ENCODE measurements at places on chromosomes 11 and 22.

DNA sequence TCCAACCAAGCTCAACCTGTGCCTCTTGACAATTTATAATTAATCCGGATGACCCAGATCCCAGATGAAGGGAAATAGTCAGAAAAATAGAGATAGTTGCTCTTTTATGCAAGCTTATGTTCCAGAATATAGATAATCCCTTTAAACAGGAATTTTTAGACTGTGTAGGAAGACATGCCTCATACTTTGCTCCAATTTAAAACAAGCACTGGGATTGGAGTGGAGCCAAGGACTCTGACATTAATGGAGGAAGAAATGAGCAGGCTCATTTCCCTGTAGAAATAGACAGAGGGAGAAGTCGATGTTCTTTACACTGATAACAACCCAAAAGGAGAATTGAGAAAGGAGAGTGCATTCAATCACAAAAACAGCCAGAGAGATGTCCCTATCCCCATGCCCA lies 70.1 kb upstream of the LRRC55 start:
- H3K27ac ChIP-seq: no peak overlapping the region
- H3K4me1 ChIP-seq: no peaks in the 10 kb centered on the region
- H3K36me3 ChIP-seq: no peaks in the 10 kb centered on the region
- H3K4me3 ChIP-seq: no peak overlapping the region
- peaks cover 3% of the 10 kb centered on the region for H3K27me3 ChIP-seq

DNA sequence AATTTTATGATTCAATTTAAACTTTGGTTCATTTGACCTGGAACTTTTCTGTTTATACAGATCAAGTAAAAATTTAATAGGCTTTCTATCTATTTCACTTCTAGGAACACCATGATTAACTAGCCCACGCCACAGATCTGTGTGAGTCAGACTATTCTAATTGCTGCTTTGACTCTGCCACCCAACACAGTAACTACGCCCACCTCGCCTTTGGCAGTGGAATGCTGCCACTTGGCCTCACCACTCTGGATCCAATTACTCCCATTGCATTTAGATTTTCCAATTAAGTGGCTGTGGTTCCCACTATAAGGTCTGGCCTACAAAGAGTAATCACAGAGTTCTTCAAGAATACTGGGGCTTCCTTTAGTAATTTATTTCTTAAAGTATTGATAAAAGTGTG lies 46.6 kb upstream of the LIN7C start:
- no peaks in the 10 kb centered on the region for H3K4me1 ChIP-seq
- no peaks in the 10 kb centered on the region for H3K27me3 ChIP-seq
- H3K36me3 ChIP-seq: peaks cover 2% of the 10 kb centered on the region
- no peak for DNase-seq

DNA sequence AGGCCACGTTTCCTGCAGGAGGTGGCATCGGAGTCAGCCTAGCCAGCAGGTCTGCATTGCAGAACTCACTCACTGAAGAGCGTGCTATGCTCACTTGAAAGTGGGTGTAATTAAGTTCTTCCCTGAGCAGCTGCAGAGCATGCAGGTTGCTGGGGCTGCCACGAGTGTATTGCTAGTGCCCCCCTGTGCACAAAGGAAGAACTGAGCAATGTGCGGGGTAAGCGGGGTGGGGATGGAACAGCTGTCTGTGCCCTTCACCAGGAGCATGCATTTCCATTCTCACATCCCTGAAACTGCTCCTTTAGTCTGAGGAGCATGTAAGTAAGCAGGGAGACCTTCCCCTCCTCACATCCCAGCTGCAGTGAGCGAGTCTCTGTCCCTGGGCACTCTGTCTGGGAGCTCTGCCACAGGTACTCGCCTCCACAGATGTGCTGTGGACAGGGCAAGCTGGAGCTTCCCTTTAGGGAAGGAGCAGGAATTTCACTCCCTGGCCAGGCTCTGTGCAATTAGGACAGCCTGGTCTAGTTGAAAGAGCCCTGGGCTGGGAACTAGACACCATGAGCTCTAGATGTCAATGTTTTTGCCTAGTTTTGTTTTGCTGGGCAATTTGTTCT lies 1031.8 kb downstream of the NTM start:
- H3K27ac ChIP-seq: no peak overlapping the region
- H3K4me1 ChIP-seq: no peaks in the 10 kb centered on the region
- H3K4me3 ChIP-seq: no peak overlapping the region

DNA sequence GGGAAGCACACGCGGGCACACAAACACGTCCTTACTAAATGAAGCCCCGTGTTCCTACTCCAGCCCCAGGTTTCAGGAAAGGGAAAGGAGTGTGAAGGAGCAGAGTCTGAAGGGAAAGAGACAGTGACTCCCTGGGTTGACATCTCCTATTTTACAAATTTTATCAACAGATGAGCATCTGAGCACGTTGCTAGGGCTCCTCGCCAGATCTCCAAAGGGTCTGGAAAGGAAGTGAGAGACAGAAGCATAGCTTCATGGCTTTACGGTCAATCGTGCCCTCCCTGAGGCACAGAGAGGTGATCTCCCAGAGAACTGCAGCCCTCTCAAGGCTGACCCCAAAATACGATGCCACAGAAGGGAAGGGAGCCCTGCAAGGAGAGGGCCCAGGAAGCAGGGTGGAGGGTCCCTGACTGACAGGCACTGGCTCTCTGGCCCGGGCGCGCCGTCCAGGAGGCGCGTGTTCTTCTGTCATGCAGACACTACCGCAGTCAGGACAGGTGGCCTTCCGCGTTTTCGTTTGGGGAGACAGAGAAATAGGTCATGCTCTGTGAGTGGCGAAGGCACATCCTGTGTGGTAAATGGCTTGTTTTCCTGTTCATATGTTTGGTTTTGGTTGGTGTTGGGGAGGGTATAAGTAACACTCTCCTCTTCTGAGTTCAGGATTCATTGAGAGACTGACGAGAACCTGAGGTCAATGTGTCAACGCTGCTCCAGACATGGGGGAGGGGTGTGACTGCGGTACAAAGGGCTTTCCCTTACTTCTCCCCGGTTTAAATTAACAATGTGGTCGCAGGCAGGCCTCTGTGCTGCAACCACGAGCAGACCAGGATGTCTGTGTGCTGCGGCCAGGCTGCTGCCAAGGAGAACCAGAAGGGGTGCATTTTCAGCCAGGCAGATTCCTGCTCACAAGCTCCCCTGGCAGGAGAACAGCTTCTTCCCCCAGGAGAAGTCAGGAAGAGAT lies 813.3 kb downstream of the OPCML start:
- H3K4me1 ChIP-seq: peaks cover 28% of the 10 kb centered on the region
- peak; percentile 46 for DNase-seq
- H3K27ac ChIP-seq: peak overlapping the region; percentile 17
- H3K4me3 ChIP-seq: peak overlapping the region; percentile 18

DNA sequence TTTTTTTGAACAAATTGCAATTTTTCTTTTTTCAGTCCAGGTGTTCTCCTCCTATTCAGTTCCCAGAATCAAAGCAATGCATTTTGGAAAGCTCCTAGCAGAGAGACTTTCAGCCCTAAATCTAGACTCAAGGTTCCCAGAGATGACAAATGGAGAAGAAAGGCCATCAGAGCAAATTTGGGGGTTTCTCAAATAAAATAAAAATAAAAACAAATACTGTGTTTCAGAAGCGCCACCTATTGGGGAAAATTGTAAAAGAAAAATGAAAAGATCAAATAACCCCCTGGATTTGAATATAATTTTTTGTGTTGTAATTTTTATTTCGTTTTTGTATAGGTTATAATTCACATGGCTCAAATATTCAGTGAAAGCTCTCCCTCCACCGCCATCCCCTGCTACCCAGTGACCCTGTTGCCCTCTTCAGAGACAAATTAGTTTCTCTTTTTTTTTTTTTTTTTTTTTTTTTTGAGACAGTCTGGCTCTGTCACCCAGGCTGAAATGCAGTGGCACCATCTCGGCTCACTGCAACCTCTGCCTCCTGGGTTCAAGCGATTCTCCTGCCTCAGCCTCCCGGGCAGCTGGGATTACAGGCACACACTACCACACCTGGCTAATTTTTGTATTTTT lies 6.2 kb upstream of the UBE4A start:
- no peak for DNase-seq
- H3K4me1 ChIP-seq: peaks cover 29% of the 10 kb centered on the region
- no peaks in the 10 kb centered on the region for H3K27me3 ChIP-seq
- peak overlapping the region; percentile 92 for H3K27ac ChIP-seq
- no peak overlapping the region for H3K4me3 ChIP-seq
